ENCODE measurements at places on chromosomes 6 and 20.

DNA sequence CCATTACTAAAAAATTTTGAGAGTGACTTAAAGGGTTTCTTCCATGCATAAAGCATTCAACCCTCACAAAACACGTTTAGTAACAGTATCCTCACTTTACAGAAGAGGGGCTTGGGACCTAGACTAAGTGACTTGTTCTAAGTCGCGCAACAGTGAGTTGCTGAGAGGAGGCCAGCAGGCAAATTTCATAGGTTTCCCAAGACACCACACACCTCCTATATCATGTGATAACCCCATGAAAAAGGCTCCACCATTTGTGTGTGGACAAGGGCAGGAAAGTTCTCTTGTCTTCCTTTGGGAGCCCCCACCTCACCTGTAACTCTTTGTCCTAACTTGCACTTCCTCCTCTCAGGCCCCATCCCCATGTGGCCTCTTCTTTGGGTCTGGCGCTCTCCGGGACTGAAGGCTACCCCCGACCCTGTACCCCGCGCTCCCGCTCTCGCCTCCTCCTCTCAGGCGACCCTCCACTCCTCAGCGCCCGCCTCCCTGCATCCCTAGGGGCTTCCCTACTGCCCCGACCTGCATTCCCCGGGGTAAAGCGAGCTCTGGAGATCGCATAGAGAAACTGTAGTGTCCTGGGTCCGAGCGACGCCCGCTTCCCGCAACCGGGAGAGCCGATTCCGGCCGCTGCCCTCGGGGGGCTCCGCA lies 392 bp downstream of the PSMB8 start:
- DNase-seq: peak; percentile 23

DNA sequence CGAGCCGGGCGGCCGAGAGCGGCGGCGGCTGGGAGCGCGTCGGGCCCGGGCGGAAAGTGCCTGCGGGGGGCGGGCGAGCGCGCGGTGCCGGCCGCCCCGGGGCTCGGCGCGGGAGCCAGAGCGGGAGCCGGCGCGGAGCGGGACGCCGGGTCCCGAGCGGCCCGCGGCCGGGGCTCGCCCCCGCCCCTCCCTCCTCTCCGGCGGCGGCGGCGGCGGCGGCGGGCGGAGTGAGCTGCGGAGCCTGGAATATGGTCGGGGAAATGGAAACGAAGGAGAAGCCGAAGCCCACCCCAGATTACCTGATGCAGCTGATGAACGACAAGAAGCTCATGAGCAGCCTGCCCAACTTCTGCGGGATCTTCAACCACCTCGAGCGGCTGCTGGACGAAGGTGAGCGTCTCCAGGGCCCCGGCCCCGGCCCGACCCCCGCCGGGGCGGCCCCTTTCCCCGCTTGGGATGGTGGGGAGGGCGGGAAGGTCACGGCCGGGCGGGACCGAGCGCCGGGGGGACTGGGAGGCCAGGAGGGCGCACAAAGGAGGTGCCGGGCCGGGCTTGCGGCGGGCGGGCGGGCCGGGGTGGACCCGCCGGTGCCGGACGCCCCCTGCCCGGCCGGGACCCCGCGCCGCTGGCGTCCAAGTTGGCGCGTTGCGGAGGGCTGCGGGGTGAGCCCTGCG lies 565 bp downstream of the QKI start:
- no peak for DNase-seq

DNA sequence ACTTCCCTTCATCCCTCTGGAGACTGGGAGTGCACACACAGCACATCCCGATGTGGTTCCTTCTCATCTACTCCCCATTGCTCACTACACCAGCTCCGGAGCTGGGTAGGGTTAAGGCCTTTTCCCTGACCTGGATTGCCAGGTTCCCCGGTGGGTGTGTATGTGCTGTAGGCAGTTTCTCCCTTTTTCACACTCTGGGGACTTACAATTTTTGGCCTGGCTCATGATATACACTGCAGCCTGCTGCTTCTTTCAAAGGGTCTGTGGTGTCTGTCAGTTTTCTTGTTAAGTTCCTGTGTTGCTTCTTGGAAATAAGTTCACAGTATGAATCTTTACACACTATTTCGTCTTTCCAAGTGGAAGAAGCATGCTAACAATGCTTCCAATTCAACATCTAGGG lies 405.5 kb downstream of the UTRN start:
- no peak for DNase-seq

GRCh38 chr6:159976686-159977254 lies 7.9 kb downstream of the IGF2R start:
- no peak for DNase-seq

DNA sequence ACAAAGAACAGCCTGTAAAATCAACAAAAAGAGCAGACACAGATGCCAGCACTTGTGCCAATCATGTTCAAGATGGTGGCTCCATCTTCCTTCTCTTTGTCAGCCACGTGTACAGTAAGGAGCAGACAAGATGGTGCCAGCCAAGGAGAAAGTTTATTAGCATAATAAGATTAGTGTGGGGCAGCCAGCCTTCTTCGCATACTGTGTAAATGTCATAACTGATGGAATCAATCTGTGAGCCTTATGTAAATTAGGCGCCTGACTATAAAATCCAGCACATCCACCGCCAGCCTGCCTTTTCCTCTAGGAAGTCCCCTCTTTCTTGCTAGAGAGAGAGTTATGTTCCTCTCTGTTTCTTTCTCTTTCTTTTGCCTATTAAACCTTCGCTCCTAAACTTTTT lies 99.7 kb upstream of the RALGAPA2 start:
- DNase-seq: no peak

GRCh38 chr20:59748619-59749191 lies 144.4 kb downstream of the PHACTR3 start:
- DNase-seq: peak; percentile 57

- no peak for DNase-seq
Observed at GRCh38 chr6:94801344-94801743, 776.0 kb upstream of the MANEA start.

DNA sequence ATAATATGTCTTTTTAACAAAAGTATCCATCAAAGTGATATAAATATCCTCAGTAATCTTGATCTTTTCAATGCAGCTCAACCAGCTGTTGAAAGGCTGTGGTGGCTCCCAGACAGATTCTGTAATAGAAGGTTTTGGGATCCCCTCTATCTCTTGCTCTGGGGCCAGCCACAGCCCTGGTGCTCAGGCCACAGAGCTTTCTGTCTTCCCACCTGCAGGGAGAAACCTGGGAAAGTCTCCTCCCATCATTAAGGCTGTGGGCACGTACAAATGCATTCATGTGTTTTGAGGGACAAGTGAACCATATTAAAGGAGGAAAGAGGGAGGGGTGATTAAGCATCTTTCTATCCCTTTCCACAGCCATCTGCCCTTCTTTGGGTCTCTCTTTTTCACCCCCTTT lies 183.1 kb downstream of the PRDM13 start:
- DNase-seq: no peak

DNA sequence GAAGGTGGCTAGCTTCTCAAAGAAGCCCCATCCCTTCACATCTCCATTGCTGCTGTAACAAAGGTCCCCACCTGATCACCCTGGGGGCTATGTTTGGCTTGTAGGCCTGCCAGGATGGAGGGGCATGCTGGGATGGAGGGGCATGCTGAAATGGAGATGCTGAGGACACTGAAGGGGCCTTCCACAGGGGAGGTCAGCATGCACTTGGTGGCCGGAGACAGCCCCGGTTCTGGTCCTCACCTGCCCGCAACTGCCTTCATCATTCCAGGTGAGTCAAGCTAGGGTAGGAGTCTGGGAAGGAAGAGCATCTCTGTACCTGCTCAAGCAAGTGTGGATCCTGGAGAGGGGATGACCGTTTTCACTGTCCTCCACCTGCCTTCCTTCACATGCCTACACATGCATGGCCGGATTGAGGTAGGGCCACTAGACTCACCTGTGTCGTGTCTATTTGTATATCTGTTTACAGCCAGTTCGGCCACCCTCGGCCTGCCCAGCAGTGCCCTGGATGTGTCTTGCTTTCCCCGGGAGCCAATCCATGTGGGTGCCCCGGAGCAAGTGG lies 6.0 kb downstream of the L3MBTL1 start:
- DNase-seq: no peak

DNA sequence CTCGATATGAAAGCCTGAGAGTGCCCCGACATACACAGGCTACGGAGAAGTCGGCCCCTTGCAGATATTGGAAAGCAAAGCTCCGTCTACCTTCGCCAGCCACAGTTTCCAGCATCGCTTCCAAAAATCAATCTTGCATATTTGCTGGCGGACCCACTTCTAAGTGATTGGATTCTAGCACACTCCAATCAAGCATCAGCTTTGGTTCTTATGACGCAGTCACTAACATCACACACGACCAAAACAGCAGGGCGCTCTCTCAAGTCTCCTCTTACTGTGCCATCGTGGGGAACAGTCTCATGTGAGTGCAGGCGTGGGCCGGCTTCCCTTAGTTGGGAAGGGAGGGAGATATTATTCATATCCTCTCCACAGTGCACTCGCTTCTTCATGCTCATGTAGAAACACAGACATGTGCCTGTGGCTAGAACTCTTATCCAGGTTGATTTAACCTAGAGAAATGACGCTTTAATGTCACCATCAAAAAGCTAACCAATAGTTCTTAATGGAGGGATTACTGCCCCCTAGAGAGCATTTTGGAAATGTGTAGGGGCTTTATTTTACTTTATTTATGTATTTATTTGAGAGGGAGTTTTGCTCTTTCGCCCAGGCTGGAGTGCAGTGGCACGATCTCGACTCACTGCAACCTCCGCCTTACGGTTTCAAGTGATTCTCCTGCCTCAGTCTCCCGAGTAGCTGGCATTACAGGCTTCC lies 229.8 kb downstream of the SOD2 start:
- DNase-seq: peak; percentile 40

DNA sequence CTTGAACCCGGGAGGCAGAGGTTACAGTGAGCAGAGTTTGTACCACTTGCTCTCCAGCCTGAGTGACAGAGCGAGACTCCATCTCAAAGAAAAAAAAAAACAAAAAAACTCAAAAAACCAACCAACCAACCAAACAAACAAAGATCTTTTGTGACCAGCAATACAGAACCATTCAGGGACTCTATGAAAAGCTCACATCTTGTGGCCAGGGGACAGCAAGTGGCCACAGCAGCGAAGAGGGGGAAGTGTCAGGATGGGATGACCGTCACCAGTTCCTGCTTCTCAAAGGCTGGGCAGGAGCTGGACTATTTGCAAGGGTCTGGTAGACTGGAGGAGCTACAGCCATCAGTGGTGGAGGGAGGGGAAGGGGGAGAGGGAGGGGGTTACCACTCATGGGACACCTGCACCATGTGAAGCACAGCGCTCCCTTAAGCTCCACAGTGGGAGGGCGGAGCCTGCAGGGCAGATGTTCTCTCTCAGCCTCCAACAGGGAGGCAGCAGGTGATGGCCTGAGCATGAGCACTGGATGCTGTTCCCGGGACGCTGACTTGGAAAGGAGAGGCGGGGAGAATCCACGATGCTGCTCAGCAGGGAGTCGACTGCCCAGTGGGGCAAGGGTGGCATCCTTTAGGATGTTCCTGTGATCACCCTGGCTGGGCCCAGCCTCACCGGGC lies 19.7 kb upstream of the ULBP3 start:
- no peak for DNase-seq

- DNase-seq: no peak
Observed at GRCh38 chr6:106117579-106117978, 31.4 kb downstream of the PRDM1 start.

GRCh38 chr6:108113557-108114519 lies 39.3 kb upstream of the OSTM1 start:
- peak; percentile 75 for DNase-seq

DNA sequence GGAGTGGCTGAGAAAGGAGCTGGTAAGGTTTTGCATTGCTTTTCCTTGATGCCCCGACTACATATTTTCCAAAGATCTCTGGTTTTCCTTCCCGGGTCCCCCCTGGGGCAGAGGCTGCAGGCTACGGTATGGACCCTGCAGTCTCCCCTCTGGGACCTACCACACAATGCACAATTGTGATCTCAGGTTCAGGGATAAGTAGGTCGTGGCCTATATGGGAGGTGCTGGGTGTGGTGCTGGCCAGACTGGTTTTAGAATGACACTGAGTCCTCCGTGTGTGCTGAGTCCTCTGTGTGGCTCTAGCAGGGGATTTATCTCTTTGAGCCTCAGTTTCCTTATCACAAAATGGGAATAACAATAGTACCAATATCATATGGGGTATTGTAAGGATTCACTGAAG lies 376 bp downstream of the C20orf202 start:
- DNase-seq: no peak

All from fibroblast of the aortic adventitia (primary cell).